ENCODE measurements at places on chromosomes 4 and X. TPM values are rescaled to one million over a fixed set of nuclear protein-coding genes. Genes with fewer than 3 reads are reported as not detected.

Gene UGT2B17
- total RNA-seq: not detected

Gene GPR78
- 3.6 TPM for total RNA-seq

Gene CETN2
- 38.3 TPM for total RNA-seq

Gene AIFM1
- total RNA-seq: 10.8 TPM

Gene ADH1B
- 97.0 TPM for total RNA-seq

Gene RAB28
- total RNA-seq: 28.5 TPM

Gene DCAF12L1
- 0.90 TPM for total RNA-seq

Gene PAGE5
- not detected for total RNA-seq

Gene PPBP
- 6.5 TPM for total RNA-seq

Gene AMER1
- 5.0 TPM for total RNA-seq

Gene RHOXF2
- total RNA-seq: not detected

Gene MTNR1A
- total RNA-seq: 1.9 TPM

Gene GC
- not detected for total RNA-seq

Gene C4orf36
- 0.63 TPM for total RNA-seq

Gene ALPK1
- total RNA-seq: 34.0 TPM

Gene BEX1
- total RNA-seq: 3.5 TPM

Gene CYBB
- 62.0 TPM for total RNA-seq

Gene TNIP3
- 0.21 TPM for total RNA-seq

Gene AKAP4
- 0.32 TPM for total RNA-seq

Gene TMEM144
- 30.3 TPM for total RNA-seq

Gene NIPAL1
- total RNA-seq: 13.7 TPM

Gene KLHL4
- total RNA-seq: 23.8 TPM

Gene TMPRSS11D
- not detected for total RNA-seq

Gene MMRN1
- total RNA-seq: 85.7 TPM

Gene ADH1C
- 4.7 TPM for total RNA-seq

Gene COX7B2
- total RNA-seq: not detected

Gene PAK3
- total RNA-seq: 6.9 TPM

Gene MAGEA11
- not detected for total RNA-seq

Gene PAGE4
- 13.3 TPM for total RNA-seq

Gene NLGN3
- 3.1 TPM for total RNA-seq

Gene CT55
- total RNA-seq: not detected

Gene AMTN
- not detected for total RNA-seq

Gene MAGEB2
- not detected for total RNA-seq

Gene LRRC66
- 0.63 TPM for total RNA-seq

Gene FGFBP2
- total RNA-seq: 0.74 TPM

Gene HSD17B13
- total RNA-seq: 1.2 TPM

Gene EREG
- total RNA-seq: 0.16 TPM

Gene ADH1A
- not detected for total RNA-seq

Gene TBCK
- 113 TPM for total RNA-seq

Gene TASL
- 2.6 TPM for total RNA-seq

Gene KCNIP4
- total RNA-seq: 23.5 TPM

Gene GPM6B
- total RNA-seq: 47.2 TPM

Gene CCDC149
- 17.4 TPM for total RNA-seq

Gene NXF2
- not detected for total RNA-seq

Gene TMPRSS11A
- total RNA-seq: not detected

Gene SLIT2
- 125 TPM for total RNA-seq

Gene HSFX4
- not detected for total RNA-seq

Gene COL25A1
- 16.4 TPM for total RNA-seq

Gene ADH7
- total RNA-seq: not detected

Gene SPINK2
- total RNA-seq: not detected

Gene NUDT9
- 16.6 TPM for total RNA-seq

Gene C4orf51
- not detected for total RNA-seq

Gene PNMA5
- not detected for total RNA-seq

Gene PRIMPOL
- total RNA-seq: 51.3 TPM

Gene CDS1
- total RNA-seq: 5.3 TPM

All from urinary bladder (tissue), 4 donors.